ENCODE measurements at places on chromosomes 3 and 15.
A peak's percentile ranks its signal among the peaks of the same experiment; 100 is the strongest.

DNA sequence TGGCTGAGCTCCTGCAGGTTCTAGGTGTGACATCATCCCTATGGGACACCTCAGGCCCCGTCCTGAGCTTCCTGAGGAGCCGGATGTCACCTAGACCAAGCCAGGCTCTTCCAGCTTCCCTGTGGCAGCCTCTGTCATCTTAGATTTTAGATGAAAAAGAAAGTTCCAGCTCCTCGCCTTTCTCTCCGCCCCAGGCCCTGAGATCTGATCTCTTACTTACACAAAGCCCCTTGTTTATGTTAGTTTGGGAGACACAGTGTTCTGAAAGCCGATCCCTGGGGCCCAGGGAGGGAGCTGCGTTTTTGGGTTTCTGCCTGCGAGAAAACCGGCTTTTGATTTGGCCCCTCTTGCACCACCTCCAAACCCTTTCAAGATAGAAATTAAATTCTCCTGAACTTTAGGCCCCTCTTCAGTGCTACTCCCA lies 40.2 kb upstream of the FAM107A start:
- no peak for DNase-seq

DNA sequence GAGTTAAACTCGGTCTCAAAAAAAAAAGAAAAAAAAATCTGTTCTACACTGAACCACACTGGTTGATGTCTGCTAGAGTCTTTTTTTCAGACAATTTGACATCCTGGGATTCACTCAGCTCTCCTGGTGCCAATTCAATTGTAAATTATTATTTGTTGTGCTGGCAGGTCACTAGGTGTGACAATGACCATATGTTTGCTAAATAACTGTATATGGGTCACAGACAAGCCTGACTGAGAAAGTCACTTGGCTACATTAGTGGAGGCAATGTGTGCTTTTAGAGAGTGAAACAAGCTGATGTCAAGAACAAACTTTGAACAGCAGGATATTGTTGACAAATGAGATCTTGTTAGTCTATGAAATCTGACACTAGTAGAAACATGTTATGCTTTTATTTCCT lies 1379.1 kb downstream of the ZPLD1 start:
- DNase-seq: no peak

DNA sequence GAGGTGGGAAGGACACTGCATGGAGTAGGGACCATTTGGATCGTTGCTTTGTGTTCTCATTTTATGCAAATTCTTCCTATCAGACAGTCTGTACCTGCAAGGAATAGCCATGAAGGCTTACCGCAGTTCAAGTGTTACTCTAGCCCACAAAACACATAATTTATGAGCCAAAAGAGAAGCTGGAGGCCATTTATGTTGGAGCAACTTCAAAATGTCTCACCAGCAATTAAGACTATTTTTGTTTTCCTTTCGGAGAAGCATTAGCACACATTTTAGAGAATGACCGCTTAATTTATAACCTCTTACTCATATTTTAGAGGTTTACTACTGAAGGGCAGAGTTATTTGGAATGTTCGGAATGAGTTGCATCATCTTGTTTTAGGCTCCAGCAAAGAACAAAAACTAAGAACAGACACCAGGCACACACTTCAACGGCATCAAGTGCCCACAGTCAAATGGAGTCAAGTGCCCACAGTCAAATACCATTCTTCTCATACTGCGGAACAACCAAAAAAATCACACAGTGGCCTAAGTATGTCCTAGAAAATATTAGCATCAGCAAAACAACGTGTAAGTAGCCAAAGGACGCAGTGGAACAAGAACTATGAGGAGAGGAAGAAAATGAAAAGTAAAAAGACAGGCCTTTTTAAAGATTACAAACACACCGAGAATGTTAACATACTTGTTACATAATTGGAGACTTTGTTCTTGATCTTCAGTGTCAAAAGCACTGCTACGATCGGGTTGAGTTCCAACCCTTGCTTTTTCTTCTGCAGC lies 17.5 kb upstream of the GOLGA8J start:
- peak; percentile 76 for DNase-seq

GRCh38 chr3:127590282-127590592 lies 296 bp downstream of the TPRA1 start:
- DNase-seq: no peak

DNA sequence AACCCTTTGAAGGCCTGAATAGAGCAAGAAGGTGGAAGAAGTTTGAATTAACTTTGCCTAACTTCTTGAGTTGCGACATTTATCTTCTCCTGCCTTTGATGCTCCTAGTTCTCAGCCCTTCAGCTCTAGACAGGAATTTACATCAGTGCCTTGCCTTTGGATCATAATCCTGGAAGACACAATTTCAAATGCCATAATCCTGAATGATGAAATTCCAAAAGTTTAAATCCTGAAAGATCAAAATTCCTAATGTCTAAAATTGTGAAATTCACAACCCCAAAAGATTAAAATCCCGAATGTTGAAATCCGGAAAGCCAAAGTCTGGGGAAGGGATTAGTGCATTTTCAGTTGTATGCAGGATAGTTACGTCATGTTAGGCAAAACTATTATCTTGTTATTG lies 166.6 kb upstream of the PDZRN3 start:
- DNase-seq: no peak

DNA sequence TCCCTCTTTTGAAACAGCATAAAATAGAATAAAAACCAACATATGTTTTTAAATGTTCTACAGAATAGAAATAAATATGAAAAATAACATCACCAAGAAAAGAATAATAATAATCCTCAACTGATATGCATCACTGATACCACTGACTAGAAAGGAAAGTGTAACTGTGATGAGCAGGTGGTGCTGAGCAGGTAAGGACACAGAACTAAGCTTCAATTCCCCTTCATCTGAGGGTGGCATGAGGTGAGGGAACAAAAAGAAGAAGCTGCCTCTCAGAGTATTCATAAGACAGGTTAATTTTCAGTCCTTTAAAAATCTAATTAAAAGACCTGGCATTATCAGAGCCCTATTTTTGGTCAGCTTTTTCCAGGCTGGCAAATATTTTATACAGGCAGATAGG lies 216.3 kb downstream of the PLCH1 start:
- DNase-seq: no peak

DNA sequence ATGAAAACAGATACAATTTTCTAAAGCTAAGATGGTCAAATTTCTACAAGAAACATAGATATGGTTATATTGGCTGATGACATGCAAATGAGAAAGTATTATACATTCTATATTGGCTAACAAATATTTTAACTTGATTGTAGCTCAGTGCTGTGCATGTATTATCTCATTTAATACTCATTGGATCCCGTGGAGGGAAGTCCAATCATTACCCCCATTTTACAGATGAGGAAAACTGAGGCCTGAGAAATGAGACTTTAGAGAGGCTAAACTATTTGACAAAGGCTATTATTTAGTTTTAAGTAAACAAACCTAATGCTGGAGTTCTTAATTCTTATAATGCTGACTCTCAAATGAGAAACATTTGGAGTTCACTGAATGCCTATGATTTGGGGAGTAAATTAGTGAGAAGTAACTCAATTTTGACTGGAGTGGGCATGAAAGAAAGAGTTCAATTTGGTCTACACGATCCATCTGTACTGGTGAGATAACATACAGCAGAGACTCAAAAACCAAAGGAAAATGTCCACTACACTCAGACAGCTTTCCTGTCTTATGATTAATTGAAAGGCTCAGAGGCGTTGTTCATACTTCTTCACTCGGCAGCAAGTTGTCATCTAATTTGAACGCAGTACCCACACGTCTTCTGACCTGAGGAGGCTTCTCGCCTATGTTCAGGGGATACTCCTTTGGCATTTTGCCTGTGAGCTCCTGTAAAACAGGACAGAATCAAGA lies 72.2 kb upstream of the LMOD3 start:
- DNase-seq: no peak

GRCh38 chr15:68550498-68551295 lies 28.1 kb upstream of the CORO2B start:
- DNase-seq: no peak

- DNase-seq: no peak
These were observed 46.7 kb downstream of the MCF2L2 start for GRCh38 chr3:183381673-183382072.

- no peak for DNase-seq
These were observed 10.5 kb upstream of the CCK start for GRCh38 chr3:42276141-42277132.

GRCh38 chr3:148930752-148931151 lies 60.6 kb upstream of the GYG1 start:
- DNase-seq: peak; percentile 76

GRCh38 chr15:43239732-43240491 lies 19.1 kb upstream of the EPB42 start:
- no peak for DNase-seq

DNA sequence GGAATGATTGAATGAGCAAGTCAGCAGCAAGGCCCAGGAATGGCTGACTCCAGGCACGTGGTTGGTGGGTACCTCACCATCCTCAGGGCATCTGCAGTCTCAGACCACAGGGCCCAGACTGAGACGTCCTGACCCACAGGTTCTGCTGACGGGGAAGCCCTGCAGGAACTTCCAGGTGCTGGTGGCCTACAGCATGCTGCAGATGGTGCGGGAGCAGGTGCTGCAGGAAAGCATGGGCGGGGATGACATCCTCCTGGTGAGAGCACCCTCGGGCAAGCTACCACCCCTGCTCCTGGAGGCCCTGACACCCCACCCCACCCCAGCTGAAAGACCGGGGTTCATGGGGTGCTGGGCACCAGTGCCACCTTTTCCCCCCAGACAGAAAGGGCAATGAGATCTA lies 14.1 kb downstream of the TBC1D21 start:
- no peak for DNase-seq

DNA sequence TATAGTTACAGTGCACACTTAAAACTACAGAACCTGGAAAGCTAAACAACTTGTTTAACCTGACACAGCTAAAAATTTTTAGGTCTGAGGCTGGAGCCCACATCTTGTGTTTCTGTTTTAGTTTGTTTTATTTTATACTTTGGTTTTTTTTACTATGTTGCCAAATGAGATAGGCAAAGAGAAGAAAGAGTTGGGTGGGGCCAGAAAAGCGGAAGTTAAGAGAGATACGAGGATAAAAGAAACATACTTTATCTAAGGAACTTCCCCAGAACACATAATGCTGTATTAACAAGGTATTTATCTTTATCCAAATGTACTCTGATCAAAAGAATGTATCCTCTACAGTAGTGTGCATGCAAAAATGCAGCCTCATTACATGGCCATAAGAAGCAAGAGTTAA lies 1145.7 kb downstream of the EPHA3 start:
- no peak for DNase-seq

DNA sequence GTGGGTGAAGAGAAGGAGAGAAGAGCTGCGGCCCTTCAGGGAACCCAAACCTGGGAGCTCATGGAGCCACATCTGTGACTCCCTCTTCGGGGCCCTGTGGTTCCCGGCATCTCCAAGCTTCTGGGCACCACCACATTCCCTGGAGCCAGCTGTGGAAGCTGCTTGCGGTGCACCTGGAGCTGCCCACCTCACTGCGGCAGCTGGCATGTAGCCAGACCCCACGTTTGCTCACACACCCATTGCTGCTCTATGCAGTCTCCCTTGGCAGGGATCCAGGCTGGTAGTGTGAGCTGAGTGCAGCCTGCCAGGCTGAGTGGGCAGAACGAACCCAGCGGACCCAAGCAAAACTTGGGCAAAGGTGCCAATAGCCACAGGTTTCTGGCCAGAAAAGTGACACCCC lies 16.8 kb upstream of the PLA2G4E start:
- no peak for DNase-seq

- peak; percentile 72 for DNase-seq
These were observed 389.6 kb downstream of the MFSD1 start for GRCh38 chr3:159191447-159191846.

DNA sequence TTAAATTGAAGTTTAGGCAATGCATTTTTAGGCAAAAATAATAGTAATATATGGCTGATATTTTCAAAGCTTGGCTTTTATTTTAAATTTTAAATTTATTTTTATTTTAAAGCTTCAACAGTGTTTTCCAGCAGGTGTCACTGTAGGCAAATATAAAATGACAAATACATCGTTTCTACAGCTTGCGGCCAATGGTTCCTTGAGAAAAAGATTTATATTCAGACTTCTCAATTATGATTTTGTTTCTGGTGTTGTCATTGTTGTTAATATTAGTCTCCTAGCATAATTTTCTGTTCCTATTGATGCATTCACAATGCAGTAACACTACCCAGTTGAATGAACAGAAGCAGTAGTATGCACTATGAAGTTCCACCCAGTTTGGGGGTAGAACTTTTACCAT lies 220.7 kb upstream of the DNAJC19 start:
- DNase-seq: peak; percentile 4

DNA sequence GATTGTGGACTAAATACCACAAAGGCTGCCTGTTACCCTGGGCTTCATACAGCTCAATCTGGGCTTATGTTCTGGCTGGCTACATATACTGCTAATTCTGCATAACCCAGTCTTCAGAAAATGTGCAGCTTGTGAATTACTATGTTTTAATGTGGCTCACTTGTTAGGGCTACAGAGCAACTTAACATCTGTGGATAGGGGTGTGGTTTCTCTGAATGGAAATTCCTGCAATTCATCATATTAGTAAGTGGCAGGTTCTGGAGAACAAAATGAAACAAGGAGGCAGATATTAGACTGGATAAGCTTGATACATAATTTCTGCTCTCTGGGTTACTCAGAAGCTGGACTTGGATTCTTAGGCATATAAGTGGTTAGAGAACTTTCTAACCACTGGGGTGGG lies 6.7 kb downstream of the TMEM202 start:
- no peak for DNase-seq

DNA sequence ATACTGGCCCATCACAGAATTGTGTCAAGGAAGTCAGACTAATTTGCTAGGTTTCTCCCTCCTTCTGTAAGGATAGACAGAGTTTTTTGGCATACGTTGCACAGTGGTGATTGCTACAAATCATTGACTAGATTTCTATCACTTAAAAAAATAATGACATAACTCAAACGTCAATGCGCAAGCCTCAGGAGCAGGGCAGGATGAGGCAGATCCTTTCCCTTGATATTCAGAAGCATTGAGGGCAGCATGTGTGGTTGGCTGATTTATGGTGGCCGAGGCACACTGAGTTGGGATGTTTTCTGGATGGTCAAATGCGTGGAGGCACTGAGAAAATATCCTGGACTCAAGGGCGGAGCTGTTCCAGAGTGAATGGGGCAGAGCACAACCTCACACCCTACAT lies 14.4 kb downstream of the THSD4 start:
- DNase-seq: no peak

GRCh38 chr3:184230081-184230602 lies 757 bp downstream of the VWA5B2 start:
- no peak for DNase-seq

DNA sequence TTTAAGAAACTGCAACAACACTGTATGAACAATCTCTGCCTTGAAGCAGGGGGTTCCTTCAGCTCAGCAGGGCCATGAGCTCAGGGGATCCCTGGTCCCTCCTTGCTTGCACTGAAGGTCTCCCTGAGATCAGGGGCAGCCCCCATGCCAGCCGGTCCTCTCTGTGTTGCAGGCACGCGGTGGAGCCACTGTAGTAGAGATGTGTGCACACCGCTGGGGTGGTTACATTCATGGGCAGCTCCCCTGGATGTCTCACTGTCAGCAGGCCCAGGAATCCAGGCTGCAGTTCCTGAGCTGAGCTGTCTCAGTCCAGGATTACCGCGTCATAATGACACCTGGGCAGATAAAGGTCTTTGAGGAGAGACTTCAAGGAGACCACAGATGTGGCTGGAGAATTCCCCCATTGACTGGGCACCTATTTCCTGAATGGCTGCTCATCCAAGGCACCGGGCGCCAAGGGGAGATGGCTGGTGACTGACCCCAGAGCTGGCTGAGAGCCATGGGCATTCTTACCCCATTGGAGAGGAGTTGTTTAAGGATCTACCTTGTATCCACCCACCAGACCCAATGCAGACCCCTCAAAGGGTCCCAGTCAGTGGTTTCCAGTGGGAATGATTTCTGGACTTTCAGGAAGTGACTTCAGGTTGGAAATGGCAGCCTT lies 10.4 kb upstream of the KLF13 start:
- DNase-seq: no peak

All from HS-5 (cell line).